ENCODE measurements at places on chromosomes 12 and 14. TPM values are rescaled to one million over a fixed set of nuclear protein-coding genes. Genes with fewer than 3 reads are reported as not detected.

SERPINA10 gene
- not detected for total RNA-seq

DNA sequence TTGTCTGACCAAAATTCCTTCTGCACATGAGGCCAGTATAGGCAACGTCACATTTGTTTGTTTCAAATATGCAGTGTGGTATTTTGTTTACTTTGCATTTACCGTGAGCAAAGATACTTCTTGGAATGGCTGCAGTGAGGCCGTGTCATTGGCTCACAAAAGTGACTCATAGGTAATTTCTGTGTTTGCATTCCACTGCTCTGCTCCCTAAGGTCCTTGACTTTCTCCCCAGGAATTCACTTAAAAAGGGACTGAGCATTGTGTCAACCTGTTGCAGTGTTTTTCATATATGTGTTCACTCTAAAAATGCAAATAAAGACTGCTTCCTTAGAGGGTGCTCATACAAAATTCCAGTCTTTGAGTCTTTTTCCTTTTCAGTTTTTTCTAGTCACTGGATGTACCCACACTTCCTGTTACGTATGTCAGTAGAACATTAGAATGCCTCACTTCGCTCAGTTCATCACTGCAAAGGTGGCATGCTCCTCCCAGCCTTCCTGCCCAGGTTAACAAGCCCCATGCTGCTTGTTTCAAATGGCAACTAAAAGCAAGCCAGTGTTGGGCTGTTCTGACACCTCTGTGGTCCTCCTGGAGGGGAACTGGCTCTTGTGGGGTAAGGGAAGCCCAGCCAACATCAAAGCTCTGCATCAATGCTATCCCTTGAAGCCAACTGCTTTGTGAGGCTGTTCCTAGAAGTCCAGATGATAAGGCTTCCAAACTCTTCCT is 9.1 kb downstream of the C12orf76 start:
- peak; percentile 84 for DNase-seq

DNA sequence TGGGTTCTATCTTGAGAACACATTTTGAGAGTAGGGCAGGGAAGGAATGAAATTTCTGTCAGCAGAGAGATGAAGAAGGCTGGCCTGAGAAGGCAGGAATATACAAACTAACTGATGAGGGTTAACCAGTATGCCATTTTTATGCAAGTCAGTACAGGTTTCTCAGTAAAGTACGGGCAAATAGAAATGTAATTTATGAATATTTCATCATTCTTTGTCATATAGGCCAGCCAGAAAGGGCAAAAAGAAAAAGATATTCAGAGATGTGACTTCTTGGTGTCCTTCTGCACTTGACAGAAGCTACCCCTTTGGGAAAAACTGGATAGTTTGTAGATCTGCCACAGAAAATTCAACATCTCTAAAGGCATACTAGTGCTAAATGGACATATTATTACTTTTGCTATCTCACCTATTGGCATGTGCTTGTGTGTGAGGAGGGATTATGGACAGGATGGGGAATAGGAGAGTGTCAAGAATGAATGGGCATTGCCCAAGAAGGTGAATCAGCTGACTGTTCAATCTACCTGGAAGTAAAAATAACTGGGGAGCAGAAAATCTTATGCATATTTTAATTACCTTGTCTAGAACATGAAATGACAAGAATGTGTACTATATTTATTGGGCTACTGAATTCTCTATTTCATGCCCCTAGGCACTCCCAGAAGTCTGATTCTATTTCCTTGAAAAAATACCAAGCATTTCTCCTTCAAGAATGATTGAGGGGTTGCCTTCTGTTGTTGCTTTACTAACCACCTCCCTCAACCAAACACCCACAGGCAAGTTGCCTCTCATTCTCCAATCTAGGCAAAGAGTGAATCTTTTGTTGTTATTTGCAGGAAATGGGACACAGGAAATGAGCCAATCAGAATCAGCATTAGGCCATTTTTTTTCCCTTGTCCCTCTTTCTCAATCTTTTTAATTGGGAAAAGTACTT is 175.1 kb upstream of the SLC38A2 start:
- DNase-seq, result peak; percentile 27

GRCh38 chr12:38886064-38886463 is 19.3 kb downstream of the CPNE8 start:
- peak; percentile 86 for DNase-seq

- peak; percentile 35 for DNase-seq
Measured at GRCh38 chr14:52333823-52334657, 19.9 kb downstream of the PTGER2 start.

DNA sequence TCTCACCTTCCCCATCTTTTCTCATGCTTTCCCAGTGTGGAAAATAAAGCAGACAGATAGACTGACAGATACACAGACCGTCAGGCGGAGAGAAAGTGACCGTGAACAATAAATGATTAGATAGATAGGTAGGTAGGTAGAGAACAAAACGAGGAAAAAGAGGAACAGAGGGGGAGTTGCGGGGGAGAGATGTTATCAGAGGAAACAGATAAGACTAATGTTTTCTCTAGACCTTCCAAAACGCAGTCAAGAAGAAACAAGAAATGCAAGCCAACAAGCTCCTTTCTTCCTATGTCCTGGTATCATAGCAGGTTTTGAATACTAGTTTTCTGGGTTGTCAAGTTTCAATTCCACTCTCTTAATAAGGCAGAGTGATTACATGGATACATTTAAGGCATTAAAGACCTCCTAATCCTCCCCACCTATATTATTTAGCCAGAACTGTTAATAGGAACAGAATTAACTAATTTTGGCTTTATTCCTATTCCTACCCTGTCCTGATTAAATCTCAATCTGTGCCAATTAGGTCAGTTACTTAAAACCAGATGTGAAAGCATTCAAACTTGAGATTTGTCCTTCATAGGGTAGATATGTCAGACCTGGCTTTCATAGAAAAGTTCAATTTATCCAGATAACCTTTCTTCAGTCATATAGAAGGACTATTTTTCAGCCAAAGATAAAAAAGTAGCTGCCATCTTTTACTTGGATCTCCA is 89.0 kb upstream of the PTPRR start:
- DNase-seq, result no peak
